Nucleus accumbens (tissue), 56 donors: ENCODE measurements at places on chromosomes 3 and 15.

DNA sequence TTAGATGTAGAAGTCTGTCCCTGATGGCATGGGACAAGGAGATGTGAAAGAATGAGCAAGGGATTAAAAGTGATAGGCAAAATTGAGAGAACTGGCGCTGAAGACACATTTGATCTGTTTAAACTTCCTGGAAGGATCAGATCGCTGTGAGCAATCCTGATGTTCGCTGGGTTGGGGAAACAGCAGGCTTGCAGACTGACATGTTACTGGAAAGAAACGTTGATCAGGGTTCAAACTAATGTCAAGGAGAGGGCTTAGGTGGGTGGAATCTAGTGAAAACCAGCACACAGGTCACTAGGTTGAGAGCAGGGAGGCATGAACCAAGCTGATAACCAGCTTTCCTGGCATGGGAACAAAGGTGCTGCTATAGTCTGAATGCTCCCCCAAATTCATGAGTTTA lies 34.5 kb upstream of the SPTSSB start:
- no peak for DNase-seq

- DNase-seq = no peak
Measured at GRCh38 chr3:47571391-47572175, 7.1 kb downstream of the CSPG5 start.

- no peak for DNase-seq
Measured at GRCh38 chr3:87270908-87271700, 5.3 kb downstream of the POU1F1 start.

DNA sequence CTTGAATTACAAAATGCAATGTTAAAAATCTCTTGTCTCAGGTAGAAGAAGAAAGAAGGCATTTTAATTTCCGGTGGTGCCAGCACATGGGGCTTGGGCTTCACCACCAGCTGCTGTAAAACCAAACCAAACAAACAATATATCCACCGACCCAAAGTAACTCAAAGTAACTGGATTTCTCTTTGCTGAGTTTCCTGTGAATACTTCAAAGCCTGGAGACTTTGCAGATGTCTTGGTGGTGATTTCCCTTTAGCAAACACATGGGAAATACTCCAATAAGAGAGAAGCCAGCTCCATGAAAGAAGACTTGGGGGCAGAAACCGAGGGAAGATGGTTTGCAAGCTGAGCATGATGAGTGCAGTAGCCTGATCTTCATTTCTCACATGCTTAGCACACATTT lies 62.6 kb downstream of the EIF4E3 start:
- no peak for DNase-seq

GRCh38 chr3:113219605-113220300 lies 8.4 kb downstream of the BOC start:
- no peak for DNase-seq

DNA sequence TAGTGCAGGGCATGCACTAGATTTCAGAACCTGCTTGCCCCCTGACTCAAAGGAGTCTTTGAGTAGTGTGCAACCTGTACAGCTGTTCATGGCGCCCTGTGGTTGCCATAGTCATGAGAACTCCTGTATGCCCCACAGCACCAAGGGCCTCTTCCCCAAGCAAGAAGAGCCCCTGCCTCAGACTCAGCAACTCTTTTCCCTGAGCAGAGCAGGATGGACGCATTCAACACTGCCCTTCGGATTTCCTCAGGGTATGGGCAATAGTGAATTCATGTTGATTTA lies 89.7 kb upstream of the KLF13 start:
- no peak for DNase-seq

GRCh38 chr3:138825336-138825735 lies 9.4 kb downstream of the PIK3CB start:
- DNase-seq = no peak

DNA sequence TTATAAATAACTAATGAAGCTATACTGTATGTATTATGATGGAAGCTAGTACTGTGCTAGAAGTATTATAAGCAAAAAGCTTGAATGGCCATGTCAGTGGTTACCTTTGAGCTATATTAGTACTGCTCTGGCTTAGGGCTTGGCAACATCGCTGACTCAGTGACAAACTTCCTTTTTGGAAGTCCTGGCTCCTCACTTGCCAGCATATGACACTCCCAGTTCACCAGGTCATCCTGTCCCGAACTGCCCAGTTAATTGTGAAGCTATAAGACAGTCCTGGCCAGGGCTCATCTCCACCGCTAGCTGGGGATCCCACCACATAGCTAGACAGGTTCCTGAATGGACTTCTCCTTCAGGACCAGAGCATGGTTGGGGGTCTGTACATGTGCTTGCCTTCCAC lies 31.9 kb downstream of the RAB8B start:
- no peak for DNase-seq

DNA sequence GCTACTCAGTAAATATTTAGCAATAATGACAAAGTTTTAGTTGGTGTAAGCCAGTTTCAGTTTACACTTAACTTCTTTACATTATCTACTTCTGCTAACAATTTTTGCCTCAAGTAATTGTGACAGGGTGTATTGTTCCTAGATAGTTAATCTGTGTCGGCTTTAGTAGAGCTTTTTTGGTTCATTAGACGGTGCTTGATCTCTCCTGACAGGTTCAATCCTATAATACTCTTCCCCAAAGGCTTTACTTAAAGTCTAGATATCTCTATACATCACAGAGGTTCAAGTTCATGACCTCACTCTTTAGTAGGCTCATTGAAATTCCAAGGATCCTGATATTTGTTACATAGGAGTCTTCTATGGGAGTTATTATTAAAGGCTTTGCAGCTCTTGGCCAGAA lies 365.6 kb upstream of the DPPA4 start:
- DNase-seq = no peak

- no peak for DNase-seq
Measured at GRCh38 chr3:125552401-125552800, 32.4 kb upstream of the SNX4 start.

GRCh38 chr15:58222679-58223078 lies 84.5 kb downstream of the AQP9 start:
- DNase-seq = no peak

- DNase-seq = no peak
Measured at GRCh38 chr15:92092289-92093105, 239.0 kb downstream of the SLCO3A1 start.

GRCh38 chr3:132867956-132868355 lies 145.7 kb upstream of the NPHP3 start:
- DNase-seq = no peak

- DNase-seq = no peak
Measured at GRCh38 chr3:32562640-32563039, 8.0 kb downstream of the DYNC1LI1 start.

DNA sequence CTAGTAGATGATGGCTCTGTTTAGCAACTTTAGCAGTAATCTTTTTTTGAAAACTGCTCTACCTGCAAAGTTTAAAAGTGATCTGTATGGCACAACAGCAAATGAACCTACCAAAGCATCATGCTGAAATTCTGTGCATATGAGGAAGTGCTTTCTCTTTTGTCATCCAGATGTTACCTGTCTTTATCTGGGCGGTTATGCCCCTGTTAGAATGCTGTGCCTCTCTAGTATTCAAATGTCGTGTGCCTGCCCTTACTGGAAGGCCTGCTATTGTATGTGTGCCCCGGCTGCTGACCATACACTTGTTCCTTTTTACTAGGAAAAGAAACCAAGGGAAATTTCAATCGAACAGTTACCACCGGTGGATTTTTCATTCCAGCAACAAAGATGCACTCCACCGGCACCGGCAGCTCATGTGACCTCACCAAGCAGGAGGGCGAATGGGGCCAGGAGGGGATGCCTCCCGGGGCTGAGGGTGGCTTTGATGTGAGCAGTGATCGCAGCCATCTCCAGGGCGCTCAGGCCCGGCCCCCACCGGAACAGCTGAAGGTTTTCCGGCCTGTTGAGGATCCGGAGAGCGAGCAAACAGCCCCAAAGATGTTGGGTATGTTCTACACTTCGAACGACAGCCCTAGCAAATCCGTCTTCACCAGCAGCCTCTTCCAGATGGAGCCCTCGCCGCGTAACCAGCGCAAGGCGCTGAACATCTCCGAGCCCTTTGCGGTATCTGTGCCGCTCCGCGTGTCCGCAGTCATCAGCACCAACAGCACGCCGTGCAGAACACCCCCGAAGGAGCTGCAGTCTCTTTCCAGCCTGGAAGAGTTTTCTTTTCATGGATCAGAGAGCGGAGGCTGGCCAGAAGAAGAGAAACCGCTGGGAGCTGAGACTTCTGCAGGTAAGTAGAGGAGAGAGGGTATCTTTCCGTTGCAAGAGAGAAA lies 61.6 kb downstream of the TMEM39A start:
- DNase-seq = no peak

GRCh38 chr3:71214797-71215196 lies 368.7 kb downstream of the FOXP1 start:
- DNase-seq = no peak

- DNase-seq = no peak
Measured at GRCh38 chr3:142976621-142977398, 13.3 kb upstream of the PAQR9 start.

GRCh38 chr3:66778107-66778506 lies 220.0 kb upstream of the KBTBD8 start:
- no peak for DNase-seq

- DNase-seq = no peak
Measured at GRCh38 chr3:186599142-186599784, 13.6 kb upstream of the AHSG start.

- no peak for DNase-seq
Measured at GRCh38 chr15:81940467-81941451, 105.1 kb downstream of the MEX3B start.

DNA sequence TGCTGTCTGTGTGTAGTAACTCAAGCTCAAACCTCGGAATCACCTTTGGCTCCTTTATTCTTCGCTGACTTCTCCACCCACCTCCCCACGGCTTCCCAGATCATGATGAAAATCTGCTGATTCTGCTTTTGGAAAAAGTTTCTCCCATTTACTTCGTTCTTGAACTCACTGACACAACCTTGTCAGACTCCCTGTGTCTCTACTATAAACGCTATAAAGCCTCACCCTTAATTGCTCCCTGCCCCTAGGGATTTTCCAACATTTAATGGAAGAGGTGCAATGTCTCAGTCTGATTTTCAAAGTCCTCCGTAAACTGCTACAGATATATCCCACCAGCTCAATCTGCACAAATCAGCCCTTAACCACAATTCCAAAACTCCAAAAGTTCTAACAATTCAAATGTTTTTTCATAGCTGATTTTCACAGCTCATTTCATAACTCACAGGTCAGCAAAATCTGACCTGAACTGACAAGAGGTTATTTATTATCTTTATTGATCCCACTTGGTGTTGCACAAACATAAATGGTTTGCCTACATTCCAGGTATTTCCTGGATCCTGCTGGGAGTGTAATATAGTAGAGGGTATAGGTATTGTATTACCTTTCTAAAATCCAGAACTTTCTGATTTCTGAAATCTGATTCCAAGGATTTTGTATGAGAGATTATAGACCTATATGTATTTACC lies 129.4 kb downstream of the PLD1 start:
- DNase-seq = no peak

DNA sequence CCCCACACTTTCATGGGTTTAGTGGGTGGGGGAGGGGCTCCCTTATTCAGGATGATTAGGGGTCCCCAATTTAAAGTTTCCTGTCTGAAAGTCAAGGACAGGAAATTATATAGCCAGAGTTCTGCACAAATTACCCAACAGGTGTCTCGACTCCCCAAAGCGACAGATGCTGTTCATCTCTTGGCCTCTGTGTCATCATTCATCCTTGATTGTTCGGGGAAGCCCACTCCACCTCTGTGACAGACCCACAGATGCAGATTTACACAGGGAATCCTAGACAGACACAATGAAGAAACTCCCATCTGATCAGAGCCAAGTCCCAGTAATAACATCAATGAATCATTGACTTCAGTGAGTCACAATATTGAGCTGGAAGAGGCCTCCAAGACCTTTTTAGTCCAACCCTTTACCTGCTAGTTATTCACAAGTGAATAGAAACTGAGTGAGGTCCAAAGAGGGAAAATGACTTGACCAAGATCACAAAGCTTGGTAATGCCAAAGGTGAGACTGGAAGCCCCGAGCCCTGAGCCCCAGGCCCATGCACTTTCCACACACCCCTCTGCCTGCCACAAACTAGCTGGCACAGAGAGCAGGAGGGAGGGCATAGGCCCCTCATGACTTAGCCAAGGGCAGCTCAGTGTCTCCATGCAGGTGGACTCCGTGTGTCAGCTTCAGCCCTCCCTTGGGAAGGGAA lies 7.9 kb upstream of the SRP14 start:
- no peak for DNase-seq

DNA sequence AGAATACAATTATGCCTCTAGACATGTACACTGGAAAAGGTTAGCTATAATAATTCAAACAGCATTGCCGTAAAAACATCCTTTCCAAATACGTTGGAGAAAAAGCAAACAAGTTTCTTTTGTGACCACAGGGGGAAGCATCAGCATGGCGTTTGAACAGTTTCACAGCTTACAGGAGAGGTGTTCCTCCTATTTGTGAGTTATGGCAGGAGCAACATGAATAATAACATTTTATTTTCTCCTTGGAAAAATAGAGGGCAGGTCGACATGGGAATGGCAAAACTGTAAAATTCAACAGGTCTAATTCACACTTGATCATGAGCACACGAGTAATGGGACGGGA lies 39.7 kb upstream of the GADL1 start:
- DNase-seq = no peak

- no peak for DNase-seq
Measured at GRCh38 chr3:154188846-154189245, 67.7 kb downstream of the ARHGEF26 start.

- no peak for DNase-seq
Measured at GRCh38 chr15:60889491-60889890, 339.6 kb downstream of the RORA start.

DNA sequence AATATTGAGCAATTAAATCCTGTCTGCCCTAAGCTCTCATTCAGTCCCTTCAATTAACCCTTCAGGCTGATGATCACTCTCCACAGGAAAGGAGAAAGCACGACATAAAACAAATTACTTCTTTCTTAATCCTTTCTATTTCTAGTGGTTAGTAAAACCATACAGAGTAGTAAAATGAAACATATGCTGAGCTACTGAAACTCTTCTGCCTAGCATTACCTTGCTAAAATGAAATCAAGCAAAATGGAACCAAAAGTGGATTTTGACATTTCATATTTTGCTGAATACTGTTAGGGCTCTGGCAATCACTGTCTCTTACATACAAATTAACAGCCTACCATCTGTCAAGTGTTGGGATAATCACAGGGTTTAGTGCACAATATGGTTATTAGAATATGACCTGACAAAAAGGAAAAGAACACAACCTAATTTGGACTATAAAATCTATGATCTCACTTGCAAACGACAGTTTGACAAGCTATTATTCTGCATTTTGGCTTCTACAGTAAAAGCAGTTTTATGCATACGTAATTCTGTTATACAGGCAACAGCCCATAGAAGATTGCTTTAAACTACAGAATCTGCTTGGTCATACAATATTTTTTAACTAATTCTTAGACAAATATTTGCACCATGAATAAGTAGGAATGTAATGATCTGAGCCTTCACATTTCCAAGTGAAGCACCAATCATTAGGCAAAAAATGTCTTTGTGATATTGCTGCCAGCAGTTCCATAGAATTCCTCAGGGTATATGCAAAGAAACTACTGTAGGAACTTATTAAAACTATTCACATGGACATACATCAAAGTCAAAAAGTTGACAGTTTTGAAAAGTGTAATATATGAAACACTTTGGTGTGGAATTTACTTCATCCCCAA lies 105.0 kb downstream of the FHIT start:
- DNase-seq = no peak
